Peyer's patch (tissue), 4 donors: ENCODE measurements at places on chromosomes 6 and 20. TPM values are rescaled to one million over a fixed set of nuclear protein-coding genes. Genes with fewer than 3 reads are reported as not detected.
A peak's percentile ranks its signal among the peaks of the same experiment; 100 is the strongest.

Gene LAMA5
- total RNA-seq, result 31.2 TPM

Gene PFDN6
- total RNA-seq, result 16.2 TPM

Gene CLVS2
- 0.13 TPM for total RNA-seq

DNA sequence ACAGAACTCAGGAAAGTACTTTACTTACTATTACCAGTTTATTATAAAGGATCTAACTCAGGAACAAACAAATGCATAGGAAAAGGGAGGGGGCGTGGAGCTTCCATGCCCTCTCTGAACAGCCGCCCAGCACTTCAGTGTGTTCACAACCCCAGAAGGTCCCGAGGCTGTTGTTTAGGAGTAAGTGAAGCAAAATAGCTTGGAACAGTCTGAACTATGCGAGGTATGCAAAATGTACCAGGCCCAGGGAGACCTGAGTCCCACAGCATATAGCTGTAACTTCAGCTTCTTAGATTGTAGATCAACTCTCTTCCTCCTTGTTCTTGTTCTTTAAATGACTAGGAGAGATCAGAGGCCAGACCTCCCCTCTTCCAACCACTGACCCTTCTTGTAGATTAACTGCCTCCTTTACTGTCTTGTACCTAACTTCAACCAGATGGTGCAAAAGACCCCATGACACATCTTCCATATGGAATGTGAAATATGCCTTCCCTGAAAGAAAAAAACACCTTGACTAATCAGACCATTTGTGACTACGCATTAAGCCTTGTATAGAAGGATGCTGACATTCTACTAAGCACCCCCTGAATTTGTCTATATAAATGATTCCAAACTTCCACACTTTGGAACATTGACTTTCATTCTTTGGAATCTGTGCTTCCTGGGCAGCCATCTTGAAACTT is 98.8 kb upstream of the SNX9 start:
- DNase-seq, result no peak
- H3K4me3 ChIP-seq, result no peak overlapping the region
- H3K4me1 ChIP-seq, result no peaks in the 10 kb centered on the region
- H3K27me3 ChIP-seq, result no peaks in the 10 kb centered on the region

DNA sequence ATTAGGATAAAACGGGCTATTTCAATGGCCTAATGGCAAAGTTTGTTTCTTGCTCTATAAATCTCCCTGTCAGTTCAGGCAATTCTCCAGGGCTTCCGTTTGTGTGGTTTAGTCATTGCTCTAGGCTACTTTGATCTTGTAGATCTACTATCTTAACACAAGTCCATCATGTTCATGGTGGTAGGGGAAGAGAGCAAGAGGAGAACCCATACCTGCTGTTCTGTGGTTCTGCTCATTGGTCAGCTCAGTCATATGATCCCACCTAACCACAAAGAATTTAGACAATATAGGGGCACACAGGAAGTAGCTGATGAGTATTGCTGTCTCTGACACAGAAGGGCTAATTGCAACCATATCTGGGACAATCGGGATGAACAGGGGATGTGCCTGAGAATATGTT is 4.9 kb upstream of the DEK start:
- no peak overlapping the region for H3K27ac ChIP-seq
- H3K4me3 ChIP-seq, result no peak overlapping the region
- no peaks in the 10 kb centered on the region for H3K27me3 ChIP-seq
- no peaks in the 10 kb centered on the region for H3K36me3 ChIP-seq
- H3K4me1 ChIP-seq, result peaks cover 4% of the 10 kb centered on the region

Gene TRIM10
- total RNA-seq, result 7.0 TPM

GRCh38 chr6:166446146-166446545 is 63.4 kb upstream of the MPC1 start:
- H3K36me3 ChIP-seq, result no peaks in the 10 kb centered on the region
- H3K27me3 ChIP-seq, result no peaks in the 10 kb centered on the region
- no peaks in the 10 kb centered on the region for H3K4me1 ChIP-seq
- no peak for DNase-seq

GRCh38 chr20:55354720-55355119 is 650.6 kb downstream of the CBLN4 start:
- H3K4me3 ChIP-seq, result no peak overlapping the region
- no peaks in the 10 kb centered on the region for H3K27me3 ChIP-seq
- no peak overlapping the region for H3K27ac ChIP-seq
- no peaks in the 10 kb centered on the region for H3K36me3 ChIP-seq
- no peaks in the 10 kb centered on the region for H3K4me1 ChIP-seq
- DNase-seq, result no peak

- no peaks in the 10 kb centered on the region for H3K27me3 ChIP-seq
- no peak overlapping the region for H3K4me3 ChIP-seq
- no peaks in the 10 kb centered on the region for H3K4me1 ChIP-seq
- H3K36me3 ChIP-seq, result no peaks in the 10 kb centered on the region
- no peak for DNase-seq
Observed at GRCh38 chr6:127404133-127404532, 55.1 kb downstream of the KIAA0408 start.

GRCh38 chr6:166165558-166166313 is 1.9 kb downstream of the TBXT start:
- H3K4me1 ChIP-seq, result peaks cover 25% of the 10 kb centered on the region
- no peaks in the 10 kb centered on the region for H3K36me3 ChIP-seq
- DNase-seq, result no peak
- no peak overlapping the region for H3K27ac ChIP-seq
- no peaks in the 10 kb centered on the region for H3K27me3 ChIP-seq
- H3K4me3 ChIP-seq, result no peak overlapping the region

DNA sequence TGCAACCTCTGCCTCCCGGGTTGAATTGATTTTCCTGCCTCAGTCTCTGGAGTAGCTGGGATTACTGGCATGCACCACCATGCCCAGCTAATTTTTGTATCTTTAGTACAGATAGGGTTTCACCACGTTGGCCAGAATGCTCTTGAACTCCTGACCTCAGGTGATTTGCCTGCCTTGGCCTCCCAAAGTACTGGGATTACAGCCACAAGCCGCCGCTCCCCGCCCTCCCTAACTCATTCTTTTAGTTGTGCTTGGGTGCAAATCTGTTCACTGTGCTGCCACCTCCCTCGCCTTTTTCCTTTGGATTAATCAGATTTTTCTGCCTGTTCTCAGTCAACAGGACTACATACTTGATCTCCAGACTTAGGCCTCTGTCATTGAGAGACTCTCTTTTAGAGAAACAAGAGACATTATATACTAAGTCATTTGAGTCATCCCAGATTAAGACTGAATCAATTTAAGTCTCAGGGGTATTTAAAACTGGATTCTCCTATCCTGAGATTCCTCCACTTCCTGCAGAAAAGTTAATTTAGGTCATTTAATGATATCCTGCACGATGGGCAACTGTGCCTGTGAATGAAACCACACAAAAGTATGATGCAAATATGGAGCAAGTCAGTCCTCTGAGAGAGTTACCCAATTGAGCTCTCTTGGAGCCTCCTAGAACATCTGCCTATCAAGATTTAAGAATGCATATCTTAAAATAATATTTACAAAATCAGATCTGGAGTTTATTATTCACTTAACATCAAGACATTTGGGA is 136.1 kb upstream of the THEMIS start:
- no peak overlapping the region for H3K4me3 ChIP-seq
- DNase-seq, result no peak
- no peak overlapping the region for H3K27ac ChIP-seq
- H3K36me3 ChIP-seq, result no peaks in the 10 kb centered on the region
- no peaks in the 10 kb centered on the region for H3K27me3 ChIP-seq

GRCh38 chr6:82260997-82261732 is 13.6 kb upstream of the IBTK start:
- no peak overlapping the region for H3K27ac ChIP-seq
- DNase-seq, result no peak
- H3K36me3 ChIP-seq, result no peaks in the 10 kb centered on the region
- H3K27me3 ChIP-seq, result no peaks in the 10 kb centered on the region
- no peaks in the 10 kb centered on the region for H3K4me1 ChIP-seq

GRCh38 chr6:26172608-26172968 is 85.4 kb downstream of the HFE start:
- H3K4me1 ChIP-seq, result peaks cover 3% of the 10 kb centered on the region
- DNase-seq, result no peak

DNA sequence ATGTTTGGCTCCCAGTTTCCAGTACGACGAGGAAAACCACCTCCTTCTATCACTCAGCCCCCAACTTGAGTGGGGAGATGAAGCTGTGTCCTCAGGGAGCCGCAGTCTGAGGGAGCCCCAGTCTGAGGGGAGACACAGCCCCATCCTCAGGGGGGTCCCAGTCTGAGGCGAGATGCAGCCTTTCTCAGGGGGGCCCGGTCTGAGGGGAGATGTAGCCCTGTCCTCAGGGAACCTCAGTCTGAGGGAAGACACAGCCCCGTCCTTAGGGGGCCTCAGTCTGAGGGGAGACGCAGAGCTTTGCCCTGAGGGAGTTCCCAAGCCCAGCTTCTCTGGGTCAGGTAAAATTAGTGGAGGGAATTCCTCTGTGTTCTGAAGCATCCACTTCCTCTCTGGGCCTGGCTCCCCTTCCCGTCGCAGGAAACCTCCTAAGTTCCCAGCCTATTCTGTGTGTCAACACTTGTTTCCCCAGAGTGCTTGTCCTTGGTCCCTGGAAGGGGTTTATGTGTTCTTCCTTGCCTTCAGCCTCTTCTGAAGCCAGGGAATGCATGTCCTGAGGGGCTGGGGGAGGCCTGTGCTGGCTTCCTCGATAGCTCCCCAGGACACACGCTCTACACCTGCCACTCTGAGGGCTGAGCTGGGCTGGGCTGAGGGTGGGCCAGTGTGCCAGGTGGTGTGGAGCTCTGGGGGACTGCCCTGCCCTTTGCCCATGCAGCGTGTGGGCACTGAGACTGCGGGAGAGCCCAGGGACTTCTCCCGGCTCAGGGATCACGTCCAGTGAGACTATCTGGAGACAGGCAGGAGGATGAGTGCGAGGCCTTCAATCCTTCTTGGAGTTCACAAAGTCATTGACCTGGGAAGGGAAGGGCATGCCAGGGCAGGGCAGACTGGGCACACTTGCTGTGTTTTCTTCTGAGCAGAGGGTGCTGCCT is 55.4 kb downstream of the VEGFA start:
- peak overlapping the region; percentile 9 for H3K27ac ChIP-seq
- no peaks in the 10 kb centered on the region for H3K36me3 ChIP-seq
- no peaks in the 10 kb centered on the region for H3K27me3 ChIP-seq
- no peaks in the 10 kb centered on the region for H3K4me1 ChIP-seq

DNA sequence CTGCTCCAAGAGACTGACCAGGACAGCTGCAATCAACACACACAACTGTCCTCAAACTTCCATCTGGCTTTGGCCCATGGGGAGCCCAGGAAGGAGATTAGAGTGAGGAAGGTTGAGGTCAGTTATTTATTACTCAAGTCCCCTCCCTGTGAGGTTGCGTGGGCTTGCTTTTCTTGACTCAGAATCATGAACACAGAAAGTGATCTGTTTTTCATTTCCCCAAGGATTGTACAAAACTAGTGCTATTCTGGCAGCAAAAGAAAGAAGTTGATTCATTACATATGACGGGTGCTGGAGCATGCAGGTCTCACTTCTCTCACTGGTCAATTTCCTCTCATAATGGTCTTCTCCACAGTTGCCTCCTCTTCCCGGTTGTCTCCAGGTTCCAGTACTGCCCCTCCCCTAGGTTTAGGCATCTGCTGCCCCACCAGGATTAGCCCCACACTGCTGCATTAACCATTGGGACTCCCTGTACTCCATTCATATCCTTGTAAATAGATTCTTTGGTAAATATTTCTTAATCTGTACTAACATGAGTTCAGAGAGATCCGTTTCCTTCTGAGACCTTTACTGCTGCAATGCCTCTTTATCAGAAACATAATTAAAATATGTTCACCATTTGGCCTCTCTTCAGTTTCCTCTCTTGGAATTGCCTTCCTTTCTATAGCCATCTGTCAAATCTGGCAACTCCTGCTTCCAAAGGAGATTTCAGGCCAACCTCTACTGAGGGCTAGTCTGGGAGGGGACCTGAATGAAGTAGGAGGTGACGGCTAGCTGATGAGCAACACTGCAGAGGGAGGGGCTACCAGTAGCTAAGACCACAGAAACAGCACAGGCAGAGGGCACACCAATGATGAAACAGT is 888.8 kb downstream of the QKI start:
- no peak overlapping the region for H3K27ac ChIP-seq
- H3K4me1 ChIP-seq, result no peaks in the 10 kb centered on the region
- H3K27me3 ChIP-seq, result no peaks in the 10 kb centered on the region

Gene SNAP91
- 1.3 TPM for total RNA-seq

DNA sequence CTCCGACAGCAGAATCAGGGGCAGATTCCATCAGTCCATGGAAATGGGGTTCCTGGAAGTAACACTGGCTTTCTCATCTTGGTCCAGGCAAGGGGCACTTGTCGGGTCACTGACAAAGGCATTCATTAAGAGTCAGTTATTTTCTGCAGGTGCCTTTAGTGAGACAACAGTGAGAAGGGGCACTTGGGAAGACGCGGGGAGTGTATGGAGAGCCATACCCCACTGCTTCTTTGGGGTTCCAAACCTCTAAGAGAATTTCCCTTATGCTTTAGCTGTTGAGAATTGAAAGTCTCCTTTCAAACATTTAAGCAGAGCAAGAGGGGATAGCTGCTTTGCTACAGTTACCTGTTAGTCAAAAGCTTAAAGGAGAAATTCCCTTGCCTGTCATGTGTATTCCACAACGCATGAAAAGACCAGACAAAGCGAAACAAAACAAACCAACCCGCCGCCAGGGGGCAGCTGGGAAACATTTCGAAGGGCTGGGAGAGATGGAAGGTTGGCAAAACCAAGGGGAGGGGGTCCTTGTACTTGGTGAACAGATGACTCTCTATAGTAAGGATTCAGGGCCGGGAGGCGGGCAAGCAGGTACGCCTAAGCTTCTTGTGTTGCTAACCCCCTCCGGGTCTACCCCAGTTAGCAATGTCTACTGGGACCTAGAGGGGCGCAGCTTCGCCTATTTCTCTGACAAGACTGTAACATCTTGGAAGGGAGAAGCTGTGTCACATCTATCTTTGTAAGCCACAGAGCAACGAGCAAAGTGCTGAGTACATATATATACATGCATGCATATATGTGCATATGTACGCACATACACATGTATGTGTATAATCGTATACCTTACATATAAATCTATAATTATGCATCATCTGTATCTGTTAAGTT is 474.9 kb upstream of the AGPAT4 start:
- H3K36me3 ChIP-seq, result no peaks in the 10 kb centered on the region
- peak; percentile 55 for DNase-seq
- H3K27me3 ChIP-seq, result no peaks in the 10 kb centered on the region
- no peak overlapping the region for H3K4me3 ChIP-seq

DNA sequence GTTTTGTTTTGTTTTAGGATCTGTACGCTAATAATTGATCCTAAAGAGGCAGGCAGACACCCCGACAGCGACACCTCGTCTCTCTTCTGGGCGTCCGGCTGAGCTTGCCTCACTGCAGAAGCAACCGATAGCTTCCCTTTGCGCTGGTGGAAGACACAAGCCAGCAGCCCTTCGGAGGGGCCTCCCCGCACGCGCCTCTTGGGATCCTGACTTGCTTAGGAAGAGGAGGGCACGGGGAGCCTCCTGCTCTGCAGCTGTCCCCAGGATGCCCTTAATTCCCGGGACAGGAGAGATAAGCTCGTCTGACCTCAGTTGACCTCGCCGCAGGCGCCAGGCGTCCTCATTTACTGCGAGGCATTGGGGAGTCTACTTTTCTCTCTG is 94.0 kb downstream of the CD83 start:
- H3K4me3 ChIP-seq, result peak overlapping the region; percentile 90
- H3K36me3 ChIP-seq, result no peaks in the 10 kb centered on the region
- peaks cover 11% of the 10 kb centered on the region for H3K4me1 ChIP-seq
- DNase-seq, result no peak
- peak overlapping the region; percentile 79 for H3K27ac ChIP-seq
- H3K27me3 ChIP-seq, result no peaks in the 10 kb centered on the region

Gene FITM2
- total RNA-seq, result 10.9 TPM

Gene C6orf163
- 5.4 TPM for total RNA-seq

GRCh38 chr6:117907601-117908245 is 659 bp downstream of the SLC35F1 start:
- no peaks in the 10 kb centered on the region for H3K4me1 ChIP-seq
- DNase-seq, result no peak
- H3K27me3 ChIP-seq, result no peaks in the 10 kb centered on the region
- peak overlapping the region; percentile 56 for H3K4me3 ChIP-seq
- no peaks in the 10 kb centered on the region for H3K36me3 ChIP-seq
